ENCODE measurements at places on chromosomes 12 and 14.

DNA sequence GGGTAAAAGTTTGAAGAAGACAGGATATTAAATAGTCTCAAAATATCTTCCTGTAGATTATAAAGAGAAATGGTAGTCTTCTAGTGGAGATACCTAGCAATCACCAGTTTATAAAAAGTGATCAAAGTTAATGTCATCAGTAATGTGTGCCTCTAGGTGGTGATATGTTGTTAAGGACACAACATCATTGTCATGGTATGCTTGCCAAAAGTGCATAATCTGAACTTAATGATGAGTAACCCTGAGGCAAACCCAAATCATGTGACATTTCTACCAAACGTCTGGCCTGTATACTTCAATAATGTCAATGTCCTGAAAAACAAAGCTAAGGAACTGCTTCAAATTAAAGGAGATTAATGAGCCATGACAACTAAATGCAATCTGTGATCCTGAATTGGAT, 214.7 kb downstream of the PHLDA1 start:
- no peak for DNase-seq

DNA sequence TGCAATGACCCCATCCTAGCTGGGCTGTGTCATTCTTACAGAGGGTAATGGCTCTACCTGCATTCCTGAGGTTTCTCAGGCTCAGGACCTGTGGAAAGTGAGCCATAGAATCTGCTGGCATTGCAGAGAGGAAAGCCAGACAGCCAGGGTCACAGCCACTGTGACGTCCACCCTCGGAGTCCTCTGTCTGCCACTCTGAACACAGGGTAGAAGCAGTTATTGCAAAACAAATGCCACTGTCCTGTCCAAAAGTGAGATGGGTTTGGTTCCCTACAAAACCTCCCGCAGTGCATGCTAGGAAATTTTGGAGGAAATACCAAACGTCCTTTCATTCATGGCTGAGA, 37.8 kb downstream of the TNFAIP2 start:
- DNase-seq, result no peak

DNA sequence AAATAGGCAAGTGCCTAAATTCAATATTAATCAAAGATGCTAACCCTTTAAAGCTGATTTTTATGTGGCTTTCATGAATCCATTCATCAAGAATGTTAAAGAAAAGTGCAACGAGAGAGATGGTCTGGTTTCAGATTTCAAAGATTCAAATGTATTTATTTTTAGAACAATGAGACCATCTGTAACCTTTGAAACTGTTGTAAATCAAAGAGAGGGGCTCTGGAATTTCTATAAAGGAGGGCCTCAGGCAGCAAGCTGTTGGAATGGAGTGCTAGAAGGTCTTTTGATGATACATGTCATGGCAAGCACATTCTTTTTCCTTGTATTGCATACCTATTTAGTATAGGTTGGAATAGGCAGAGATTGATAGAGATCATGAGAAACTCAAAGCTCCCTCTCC, 433.0 kb downstream of the LRIG3 start:
- DNase-seq, result no peak

- no peak for DNase-seq
Measured at GRCh38 chr12:126424696-126425095, 1359.5 kb downstream of the AACS start.

DNA sequence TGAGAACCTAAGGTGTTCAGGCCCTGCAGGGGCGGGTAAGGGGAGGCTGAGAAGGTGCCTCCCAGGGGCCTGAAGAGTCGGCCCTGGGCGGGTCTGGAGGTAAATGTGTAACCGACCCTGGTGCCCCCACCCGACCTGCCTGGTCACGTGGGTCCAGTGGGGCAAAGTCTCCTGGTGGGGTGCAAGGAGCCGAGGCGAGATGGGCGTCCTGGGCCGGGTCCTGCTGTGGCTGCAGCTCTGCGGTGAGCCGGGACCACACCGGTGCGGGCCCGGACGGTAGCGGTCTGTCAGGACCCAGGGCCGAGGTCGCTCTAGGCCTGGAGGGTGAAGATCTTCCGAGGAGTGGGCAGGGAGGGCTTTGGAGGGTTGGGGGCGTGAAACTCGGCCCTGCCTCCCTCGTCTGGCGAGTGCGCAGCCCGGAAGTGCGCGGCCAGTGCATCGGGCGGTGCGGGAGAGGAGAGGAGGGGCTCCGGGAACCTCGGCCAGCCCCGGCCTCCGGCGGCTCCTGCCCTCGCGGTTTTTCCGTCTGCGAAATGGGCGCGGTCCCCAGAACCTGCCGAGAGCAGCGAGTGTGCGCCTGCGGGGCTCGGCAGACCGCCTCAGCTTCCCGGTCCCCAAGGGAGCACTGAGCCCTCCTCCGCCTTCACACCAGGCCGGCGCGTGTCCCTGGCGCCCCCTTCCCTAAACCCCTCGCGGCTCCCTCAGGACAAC, at the start of gene AMN:
TSS of gene AMN (plus strand) at position 174 of the 711 bp plus-strand sequence. CDS start at position 200, 26 bp downstream.
- peak; percentile 58 for DNase-seq

DNA sequence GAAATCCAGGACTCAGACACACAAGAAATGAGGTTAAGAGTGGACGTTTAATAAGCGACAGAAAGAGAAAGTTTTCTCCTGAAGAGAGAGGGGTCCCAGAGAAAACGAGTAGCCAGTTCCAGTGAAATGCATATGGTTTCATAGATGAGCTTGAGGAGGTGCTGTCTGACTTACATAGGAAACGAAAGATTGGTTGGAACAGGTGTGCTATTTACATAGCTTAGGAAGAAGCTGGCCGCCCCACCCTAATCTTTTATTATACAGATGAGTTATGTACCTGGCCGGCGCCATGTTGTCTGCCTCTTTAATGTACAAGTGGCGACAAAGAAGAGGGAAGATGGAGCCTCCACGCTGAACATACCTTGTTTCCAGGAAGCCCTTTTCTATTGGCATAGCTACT, 223.0 kb downstream of the SLC6A15 start:
- no peak for DNase-seq

GRCh38 chr12:729221-729620, 23.2 kb upstream of the WNK1 start:
- no peak for DNase-seq

DNA sequence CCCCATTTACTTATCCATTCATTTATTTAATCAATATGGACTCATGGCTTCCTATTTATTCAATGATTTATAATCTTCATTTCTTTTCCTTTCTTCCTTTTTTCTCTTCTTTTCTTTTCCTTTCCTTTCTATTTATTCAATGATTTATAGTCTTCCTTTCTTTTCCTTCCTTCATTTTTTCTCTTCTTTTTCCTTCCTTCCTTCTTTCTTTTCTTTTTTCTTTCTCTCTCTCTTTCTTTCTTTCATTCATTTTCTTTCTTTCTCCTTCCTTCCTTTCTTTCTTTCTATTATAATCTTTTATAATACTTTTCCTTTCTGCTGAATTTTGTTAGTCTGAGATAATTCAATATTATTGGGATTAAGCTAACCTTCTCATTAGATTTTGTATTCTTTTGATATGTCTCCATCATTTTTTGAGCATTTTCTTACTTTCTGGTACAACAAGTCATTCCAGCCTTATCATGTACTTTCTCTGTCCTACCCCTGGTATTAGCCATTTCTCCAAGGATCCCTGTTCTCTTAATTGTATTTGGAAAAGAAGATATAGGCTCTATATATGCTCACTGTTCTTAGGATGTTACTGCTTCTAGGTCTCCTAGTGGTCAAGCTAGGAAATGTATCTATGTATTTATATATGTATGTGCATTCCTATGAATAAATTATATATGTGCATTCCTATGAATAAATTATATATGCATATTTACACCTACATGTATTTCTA, 12.1 kb downstream of the LACRT start:
- DNase-seq, result no peak
